ENCODE measurements at places on chromosomes 7 and 10.

DNA sequence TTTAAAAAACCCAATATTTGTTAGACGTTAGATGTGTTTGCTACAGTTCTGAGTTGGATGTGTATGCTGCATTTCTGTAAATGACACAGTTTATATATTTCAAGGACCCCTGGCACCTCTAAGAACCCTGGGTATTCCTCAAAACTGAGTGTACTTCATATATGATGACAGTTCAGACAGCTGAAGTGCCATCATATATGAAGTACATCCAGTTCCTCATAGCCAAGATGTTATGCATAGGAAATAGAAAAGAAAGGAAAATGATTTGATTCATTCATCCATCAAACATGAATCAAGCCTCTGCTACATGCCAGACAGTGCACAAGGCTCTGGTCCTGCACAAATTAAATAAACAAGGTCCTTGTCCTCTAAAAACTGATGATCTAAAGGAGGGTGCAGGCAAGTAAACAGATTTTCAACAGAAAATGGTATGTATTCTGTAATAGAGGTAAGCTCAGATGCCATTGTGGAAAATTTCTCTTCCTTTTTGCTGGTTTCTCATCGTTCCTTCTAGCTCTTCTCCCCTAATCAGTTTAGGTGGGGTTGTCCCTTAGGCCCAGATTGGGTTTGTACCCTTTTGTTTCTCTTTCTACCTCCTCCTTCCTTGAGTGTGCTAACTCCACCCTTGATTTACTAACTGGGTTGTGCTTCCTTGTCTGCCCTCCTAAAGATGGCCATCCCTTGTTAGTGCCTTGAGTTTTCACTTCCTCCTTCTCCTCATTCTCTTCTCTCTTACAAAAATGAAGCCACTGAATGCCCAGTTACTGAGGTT is 25.3 kb upstream of the SMIM30 start:
- no peak for DNase-seq

- no peak for DNase-seq
Measured at GRCh38 chr10:88138319-88138848, 275.0 kb downstream of the PTEN start.

GRCh38 chr10:68163735-68164134 is 54.4 kb downstream of the MYPN start:
- no peak for DNase-seq

- DNase-seq = no peak
Measured at GRCh38 chr7:1883031-1883761, 213.1 kb downstream of the ELFN1 start.

DNA sequence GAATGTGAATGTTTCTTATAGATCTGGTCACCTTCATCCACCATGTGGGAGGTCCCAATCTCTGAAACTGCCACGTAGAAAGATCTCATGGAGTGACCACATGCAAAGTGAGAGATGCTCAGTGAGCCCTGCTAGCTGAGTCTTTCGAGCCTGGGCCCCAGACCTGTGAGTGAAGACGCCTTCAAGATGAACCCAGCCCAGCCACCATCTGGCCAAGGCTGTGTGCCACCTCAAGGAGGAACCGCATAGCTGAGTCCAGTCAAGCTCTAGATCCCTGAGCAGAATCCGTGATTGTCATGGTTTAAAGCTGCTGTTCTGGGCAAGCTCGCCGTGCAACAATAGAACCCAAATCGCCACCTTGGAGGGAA is 20.2 kb upstream of the PPIF start:
- no peak for DNase-seq

DNA sequence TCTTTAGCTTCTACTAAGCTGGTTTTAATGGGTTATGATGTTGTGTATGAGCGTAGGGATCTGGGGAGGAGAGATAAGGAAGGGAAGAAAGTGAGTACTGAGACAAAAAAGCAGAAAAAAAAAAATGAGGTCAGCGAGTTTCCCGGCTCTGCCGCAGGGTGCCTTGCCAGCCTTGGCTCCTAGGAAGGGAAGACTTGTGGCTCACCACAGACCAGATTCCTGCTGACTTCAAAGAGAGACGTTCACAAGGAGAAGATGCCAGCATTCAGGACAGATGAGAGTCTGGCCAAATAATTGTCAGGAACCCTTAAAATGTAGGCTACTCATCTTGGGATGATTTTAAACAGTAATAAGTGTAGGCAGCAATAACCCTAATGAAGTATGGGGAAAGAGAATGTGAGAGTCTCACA is 11.4 kb upstream of the FAS start:
- peak; percentile 3 for DNase-seq

DNA sequence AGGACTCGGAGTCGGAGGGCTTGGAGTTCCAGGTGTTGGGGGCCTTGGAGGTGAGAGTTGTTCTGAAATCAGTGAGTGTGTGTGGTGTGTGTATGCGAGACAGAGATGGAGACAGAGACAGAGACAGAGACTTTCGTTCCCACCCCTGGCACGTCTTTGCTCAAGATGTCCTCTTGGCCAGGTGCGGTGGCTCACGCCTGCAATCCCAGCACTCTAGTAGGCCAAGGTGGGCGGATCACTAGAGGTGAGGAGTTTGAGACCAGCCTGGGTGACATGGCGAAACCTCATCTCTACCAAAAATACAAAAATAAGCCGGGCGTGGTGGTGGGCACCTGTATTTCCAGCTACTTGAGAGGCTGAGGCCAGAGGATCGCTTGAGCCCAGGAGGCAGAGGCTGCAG is 20.0 kb upstream of the LIMK1 start:
- DNase-seq = no peak

- DNase-seq = no peak
Measured at GRCh38 chr10:77248104-77248790, 389.4 kb downstream of the KCNMA1 start.

DNA sequence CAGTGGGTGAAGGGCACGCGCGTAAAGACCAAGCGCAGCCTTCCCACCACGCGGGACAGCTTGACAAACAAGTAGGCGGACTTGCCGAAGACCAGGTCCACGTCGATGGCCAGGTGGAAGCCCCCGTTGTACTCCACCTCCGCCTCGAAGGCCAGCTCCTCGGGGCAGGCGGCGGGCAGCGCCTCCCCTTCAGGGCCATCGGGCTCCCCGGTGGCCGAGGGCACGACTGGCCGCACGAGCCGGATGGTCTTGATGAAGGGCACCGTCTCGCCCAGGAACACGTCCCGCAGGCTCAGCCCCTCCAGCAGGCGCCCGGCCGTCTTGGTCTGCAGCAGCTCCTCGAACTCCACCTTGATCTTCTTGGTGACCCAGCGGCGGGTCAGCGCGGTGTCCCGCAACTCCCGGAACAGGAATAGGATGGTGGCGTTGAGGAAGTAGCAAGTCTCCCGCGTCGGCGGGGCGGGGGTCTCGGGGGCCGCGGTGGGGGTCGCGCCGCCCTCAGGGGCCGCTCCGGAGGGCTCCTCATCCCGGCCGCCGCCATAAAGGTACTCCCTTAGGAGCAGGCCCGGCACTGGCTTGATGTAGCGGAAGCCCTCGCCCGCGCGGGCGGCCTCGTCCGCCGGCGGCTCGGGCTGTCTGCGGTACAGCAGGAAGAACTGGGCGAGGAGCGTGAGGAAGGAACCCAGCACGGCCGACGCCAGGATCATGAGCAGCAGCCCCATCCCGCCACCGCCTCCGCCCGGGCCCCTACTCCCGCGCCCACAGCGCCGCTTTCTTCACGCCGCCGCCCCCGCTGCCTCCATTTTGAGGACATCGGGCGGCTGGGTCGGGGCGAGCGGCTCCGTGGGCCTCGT is 507 bp downstream of the PDZD8 start:
- DNase-seq = no peak

- no peak for DNase-seq
Measured at GRCh38 chr10:28169525-28169924, 133.3 kb downstream of the MPP7 start.

- DNase-seq = no peak
Measured at GRCh38 chr10:1267568-1267967, 211.4 kb downstream of the WDR37 start.

- no peak for DNase-seq
Measured at GRCh38 chr7:142569851-142570250, 179.4 kb upstream of the PRSS1 start.

GRCh38 chr7:117048882-117049281 is 95.6 kb downstream of the ST7 start:
- DNase-seq = no peak

DNA sequence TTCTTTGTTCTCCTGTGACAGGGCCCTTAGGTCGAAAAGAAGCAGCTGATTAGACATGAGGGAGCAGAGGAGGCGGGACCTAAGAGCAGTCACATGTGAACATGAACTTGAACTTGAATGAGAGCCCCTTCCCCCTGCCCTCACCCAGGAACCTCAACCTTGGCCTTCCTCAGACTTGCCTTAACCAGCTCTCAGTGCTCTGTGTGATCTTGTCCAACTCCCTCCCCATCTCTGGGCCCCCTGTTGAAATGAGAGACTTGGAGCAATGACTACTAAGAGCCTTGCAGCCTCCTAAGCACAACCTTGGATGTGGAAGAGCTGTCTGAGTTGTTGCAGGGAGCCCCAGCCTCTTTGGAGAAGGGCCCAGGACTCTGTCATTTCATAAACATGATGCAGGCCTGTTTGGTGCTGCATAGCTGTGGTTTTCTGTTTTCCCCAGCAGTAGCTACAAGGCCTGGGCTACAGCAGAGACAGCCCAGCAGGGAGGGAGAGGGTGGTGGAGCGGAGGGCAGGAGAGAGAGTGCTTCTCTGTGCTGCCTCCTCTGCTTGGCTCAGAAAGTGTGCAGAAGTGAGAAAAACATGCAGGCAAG is 123.9 kb upstream of the ZMIZ1 start:
- DNase-seq = peak; percentile 20

DNA sequence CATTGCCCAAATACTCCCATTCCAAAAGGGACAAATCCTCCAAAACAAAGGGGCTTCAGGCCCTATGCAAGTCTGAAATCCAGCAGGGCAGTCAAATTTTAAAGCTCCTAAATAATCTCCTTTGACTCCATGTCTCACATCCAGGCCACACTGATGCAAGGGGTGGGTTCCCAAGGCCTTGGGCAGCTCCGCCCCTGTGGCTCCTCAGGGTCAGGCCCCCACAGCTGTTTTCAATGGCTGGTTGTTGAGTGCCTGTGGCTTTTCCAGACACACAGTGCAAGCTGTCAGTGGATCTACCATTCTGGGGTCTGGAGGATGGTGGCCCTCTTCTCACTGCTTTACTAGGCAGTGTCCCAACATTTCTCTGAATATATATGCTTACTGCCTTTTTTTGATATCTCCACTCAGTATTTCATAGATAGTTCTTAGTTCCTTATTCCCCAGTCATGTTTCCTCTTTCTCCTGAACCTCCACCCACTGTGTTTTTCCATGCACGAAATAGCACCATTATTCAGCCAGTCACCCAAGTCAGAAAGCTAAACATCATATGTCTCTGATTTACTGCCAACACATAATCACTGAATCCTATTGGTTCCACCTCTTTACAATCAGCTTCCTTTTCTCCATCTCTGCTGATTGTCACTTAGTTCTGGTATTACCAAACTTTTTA is 172.6 kb upstream of the CACNA2D1 start:
- no peak for DNase-seq

GRCh38 chr7:36272211-36272566 is 117.5 kb upstream of the ANLN start:
- DNase-seq = no peak

GRCh38 chr10:76202777-76203176 is 771.4 kb downstream of the LRMDA start:
- DNase-seq = no peak
